Right lobe of liver (tissue), 6 donors: ENCODE measurements at places on chromosomes 6 and 20. TPM values are rescaled to one million over a fixed set of nuclear protein-coding genes. Genes with fewer than 3 reads are reported as not detected.

GRCh38 chr20:18138639-18139583 is 1.2 kb downstream of the KAT14 start:
- DNase-seq = no peak

- no peak for DNase-seq
Observed at GRCh38 chr6:132268209-132268608, 133.1 kb downstream of the MOXD1 start.

GRCh38 chr20:34437330-34437986 is 74.4 kb downstream of the ITCH start:
- DNase-seq = no peak

- DNase-seq = no peak
Observed at GRCh38 chr20:750801-751200, 17.5 kb downstream of the SLC52A3 start.

Gene HLA-C
- total RNA-seq = 565 TPM

DNA sequence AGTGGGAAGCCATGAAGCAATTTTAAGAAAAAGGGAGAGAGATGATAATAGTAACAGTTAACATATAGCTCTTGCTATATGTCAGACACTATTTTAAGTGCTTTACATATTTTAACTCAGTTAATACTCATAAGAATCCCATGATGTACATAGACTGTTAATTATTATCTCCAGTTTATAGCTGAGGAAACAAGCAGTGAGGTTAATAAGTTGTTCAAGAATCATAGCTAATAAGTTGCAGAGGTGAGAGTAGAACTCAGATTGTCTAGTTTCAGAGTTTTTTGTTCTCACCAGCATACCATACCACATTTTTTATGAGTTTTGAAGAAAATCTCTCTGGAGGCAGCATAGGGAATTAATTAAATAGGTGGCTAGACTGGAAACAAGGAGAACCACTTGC is 144.6 kb upstream of the MMS22L start:
- DNase-seq = no peak

GRCh38 chr6:167392631-167393316 is 67.9 kb downstream of the TTLL2 start:
- DNase-seq = no peak
